ENCODE measurements at places on chromosomes 4 and X.

DNA sequence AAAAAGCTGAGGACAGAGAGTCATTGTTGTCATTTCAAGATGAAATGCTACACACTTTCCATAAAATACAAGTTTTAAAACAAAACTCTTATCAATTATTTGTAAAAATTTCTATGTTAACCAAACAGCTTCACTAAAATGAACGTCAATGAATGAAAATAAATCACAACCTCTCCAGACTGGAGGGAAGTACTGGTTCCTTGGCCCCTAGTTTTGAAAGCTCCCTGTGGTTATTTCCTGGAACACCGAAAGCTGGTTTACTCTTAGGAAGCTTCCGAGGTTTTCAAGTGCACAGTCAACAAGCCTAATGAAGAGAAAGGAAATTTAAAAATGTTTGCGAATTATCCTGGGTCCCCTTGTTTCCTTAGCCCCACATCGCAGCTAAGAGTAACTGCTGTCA, 191.1 kb upstream of the TTC29 start:
- no peak for DNase-seq

DNA sequence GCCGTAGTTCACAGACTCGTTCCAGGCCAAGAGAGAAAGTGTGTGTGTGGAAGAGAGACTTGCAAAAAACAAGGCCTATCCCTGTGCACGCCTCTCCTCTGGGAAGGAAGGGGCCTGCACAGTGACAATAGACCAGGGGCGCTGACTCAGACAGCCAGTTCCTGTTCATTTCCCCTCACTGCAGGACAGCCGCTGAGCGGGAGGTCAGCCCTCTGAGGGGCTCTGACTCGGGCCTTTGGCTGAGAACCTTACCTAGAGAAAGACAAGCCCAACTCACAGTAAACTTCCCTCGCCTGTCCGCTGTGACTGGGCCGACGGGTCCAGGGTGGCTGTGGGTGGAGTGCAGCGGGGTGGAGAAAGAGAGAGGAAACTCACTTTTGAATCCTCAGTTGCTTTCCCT, 52.1 kb downstream of the RTL5 start:
- DNase-seq: no peak

GRCh38 chrX:14084466-14084865, 54.8 kb upstream of the GEMIN8 start:
- DNase-seq: no peak

DNA sequence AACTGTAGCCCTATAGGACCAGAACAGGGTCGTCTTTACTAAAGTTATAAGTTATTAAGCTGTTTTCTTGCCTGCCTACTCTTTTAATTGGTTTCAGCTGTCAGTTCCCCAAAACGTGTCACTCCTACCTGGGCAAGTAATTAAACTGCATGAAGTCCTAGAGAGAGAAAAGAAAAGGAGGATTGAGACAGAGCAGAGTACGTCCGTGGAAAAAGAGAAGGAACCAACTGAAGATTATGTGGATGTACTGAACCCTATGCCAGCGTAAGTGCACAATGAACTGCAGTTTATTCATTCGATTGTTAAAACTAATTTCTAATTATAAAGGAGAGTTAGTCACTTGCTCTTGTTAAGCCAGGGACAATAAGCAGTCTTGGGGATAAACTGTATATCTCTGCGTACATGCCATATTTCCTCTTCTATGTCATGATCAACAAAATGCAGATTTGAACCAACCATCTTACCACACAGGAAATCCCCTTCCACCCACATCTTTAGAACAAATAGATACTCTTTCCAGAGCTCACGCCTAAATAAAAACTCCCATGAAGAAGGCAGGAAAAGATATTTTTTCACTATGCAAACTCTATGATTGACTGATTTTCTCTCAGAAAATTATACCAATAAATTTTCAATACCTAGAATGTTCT, 22.8 kb downstream of the STAP1 start:
- DNase-seq: no peak

- DNase-seq: no peak
Measured at GRCh38 chr4:7435471-7436061, 836 bp upstream of the PSAPL1 start.

- DNase-seq: no peak
Measured at GRCh38 chrX:119552508-119552907, 12.7 kb downstream of the STEEP1 start.

GRCh38 chr4:143623896-143624295, 76.6 kb downstream of the FREM3 start:
- DNase-seq: no peak

DNA sequence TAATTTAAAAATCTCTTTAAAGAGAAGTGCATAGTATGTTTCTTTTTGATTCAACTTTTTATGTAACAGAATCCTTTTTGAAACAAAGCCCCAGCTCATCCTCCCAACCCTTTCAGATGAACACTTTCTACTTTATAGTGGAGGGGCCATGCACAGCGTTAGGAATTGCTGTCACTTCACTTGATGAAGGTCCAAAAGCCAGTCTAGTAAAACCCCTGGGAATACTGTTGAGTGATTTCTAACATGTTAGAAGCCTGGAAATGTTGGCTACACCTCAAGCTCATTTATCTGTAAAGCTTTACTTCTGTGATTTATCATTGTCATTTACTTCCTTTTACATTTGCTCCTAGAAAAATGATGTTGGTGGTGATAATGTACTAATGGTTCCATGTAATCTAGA, 1608.9 kb upstream of the TENM3 start:
- DNase-seq: no peak

- no peak for DNase-seq
Measured at GRCh38 chr4:48898733-48899431, 7.7 kb downstream of the OCIAD2 start.

DNA sequence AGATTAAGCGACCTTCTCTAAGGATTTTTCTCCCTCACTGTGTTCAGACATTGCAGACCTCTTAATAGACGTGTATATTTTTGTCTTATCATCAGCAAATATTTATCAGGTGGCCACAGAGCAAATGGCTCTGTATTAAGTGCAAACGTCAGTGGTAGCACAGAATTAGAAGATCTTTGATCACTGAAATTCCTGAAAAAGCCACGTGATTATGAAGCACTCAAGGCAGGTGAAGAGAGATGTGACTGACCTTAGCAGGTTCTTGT, 105.9 kb upstream of the TBC1D9 start:
- no peak for DNase-seq

GRCh38 chr4:89072921-89073320, 15.9 kb upstream of the FAM13A start:
- no peak for DNase-seq

DNA sequence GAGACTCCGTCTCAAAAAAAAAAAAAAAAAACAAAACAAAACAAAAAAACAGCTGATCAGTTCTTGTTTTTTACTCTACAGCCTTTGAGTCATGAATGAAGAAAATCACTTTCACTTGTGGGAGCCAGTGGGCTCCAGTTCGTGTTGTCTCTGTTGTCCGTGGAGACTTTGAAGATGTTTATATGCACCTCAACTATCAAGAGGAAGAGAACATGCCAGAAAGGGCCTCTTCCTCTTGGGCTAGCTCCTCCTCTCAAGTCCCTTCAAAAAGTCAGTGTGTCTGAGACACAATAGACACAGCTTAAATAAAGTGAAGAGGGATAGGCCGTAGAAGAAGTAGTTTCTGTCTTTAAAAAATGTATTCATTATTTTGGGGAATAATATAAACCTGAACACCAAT, 182.7 kb downstream of the KDR start:
- DNase-seq: no peak

DNA sequence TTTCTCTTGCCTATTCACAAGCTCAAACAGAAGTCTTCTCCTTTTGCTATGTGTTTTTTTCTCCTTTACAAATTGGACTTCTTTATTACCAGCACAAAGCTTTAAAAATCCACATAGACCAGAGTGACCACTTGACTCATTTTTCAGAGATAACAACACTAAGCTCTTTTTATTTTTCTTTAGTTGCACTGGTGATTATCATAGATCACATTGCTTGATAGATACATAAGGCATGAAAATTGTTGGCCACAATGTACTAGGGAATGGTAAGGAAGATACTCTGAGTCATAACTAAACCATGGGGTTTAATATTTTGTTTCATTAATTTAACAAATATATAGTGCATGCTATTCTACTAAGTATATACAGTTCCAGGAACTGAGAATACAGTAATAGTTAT, 159.0 kb downstream of the GASK1B start:
- no peak for DNase-seq

DNA sequence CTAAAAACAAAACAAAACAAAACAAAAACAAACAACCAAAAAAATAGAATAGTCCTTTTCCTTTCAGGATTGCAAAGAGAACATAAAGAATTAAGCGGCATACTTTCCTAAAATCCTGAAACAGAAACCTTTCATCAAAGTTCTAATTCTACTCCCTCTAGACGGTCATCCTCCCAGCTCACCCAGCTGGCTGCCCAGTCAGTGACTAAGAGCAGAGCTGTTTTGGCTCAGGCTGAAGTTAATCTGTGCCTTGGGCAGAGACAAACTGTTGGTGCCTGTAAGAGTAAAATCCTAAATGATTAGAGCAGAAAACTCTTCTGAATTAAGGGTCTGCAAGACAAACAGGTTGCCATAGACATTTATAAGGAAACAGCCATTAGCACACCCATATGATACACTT, 17.6 kb upstream of the WAS start:
- no peak for DNase-seq

DNA sequence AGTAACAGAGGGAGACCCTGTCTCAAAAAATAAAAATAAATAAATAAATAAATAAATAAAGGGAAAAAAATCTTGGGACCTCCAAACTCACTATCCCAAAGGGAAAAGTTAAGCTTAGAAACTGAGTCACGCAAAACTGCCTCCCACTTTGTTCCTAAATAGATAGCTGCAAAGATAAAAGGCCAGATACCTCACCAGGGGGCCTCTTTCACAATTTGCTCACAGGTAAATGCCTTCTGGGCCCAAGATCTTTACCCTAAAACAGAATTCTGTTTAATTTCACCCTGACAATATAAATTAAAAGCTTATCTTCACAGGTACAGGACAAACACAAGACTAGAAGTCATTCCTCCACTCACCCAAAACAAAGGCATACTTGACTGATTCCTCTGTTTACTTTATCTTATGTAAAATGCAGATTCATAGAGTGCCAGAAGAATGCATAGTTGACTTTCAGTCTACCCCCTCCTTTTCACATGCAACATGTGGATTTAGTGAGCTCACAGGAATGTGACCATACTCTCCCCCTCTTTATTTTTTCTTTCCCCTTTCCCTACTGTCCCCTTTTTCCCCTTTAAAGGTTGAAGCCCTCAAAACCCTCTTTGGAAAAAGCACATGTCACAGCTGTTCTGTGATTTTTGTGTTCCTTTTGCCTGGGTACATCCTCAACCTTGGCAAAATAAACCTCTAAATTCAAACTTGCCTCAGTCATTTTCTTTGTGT, 23.4 kb downstream of the ELF2 start:
- no peak for DNase-seq

GRCh38 chr4:155908187-155909139, 5.0 kb downstream of the TDO2 start:
- no peak for DNase-seq

DNA sequence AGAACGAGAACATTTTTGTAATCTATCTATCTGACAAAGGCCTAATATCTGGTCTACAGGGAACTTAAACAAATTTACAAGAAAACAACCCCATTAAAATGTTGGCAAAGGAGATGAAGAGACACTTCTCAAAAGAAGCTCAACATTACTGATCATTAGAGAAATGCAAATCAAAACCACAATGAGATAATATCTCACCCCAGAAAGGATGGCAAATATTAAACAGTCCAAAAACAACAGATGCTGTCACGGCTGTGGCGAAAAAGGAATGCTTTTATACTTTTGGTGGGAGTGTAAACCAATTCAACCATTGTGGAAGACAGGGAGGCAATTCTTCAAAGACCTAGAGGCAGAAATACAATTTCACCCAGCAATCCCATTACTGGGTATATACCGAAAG, 2284.8 kb downstream of the ARAP2 start:
- no peak for DNase-seq

GRCh38 chrX:103376979-103377324, 614 bp downstream of the BEX3 start:
- DNase-seq: no peak

DNA sequence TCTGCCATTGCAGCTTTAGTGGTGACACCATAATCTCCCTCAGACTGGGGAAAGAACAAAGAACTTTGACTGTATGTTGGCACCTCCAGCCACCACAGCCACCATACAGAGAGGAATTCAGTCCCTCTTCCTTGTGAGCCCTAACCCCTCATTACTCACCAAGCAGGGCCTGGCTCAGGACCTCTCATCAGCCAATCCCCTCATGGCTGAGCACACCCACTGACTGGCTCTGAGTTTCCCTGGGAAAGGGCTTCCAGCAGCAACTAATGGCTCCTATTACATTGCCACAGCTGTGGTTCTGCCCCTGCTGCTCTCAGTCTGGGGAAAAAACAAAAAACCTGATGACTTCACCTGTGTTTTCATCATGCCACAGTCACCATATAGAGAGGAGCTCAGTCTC, 1482.6 kb downstream of the FAM133A start:
- no peak for DNase-seq

DNA sequence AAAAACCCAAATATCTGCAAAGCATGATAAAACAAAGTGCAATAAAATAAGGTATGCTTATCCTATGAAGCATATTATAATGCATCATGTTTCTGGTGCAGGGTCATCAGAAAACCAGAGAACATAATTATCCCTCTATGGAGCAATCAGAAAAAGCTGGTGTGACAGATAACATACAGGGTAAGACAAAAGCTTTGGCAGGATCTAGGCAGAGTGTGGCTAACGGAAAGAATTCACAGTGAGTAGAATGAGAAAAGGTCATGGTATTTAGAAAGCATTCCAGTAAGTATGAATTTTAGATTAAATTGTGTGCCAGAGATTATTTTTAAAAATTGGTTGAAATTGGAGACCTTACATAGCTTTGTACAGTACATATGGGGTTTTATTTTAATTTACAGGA, 29.0 kb upstream of the UGT2B4 start:
- no peak for DNase-seq

GRCh38 chrX:6071731-6072130, 156.9 kb downstream of the NLGN4X start:
- DNase-seq: no peak

- DNase-seq: no peak
Measured at GRCh38 chrX:50456712-50457484, 13.7 kb downstream of the DGKK start.

DNA sequence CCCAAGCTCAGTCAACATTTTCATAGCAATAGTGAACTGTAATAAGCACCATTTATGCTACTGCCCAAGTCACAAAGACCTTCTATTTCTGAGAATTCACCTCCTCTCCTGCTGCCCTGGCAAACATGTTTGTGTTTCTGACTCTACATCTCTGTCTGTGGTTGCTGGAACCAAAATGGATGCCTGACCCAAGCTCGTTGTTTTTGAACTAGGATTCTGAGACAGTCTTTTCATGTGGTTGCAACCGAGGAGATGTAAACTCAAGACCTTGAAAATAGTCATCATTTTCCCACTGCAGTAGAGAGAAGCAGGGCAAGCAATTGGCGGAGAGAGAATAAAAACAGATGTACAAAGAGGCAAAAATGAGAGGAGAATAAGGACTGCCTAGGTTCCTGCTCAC, 160.2 kb downstream of the RAB28 start:
- no peak for DNase-seq

GRCh38 chrX:117839544-117839943, 277.1 kb downstream of the KLHL13 start:
- DNase-seq: no peak

GRCh38 chr4:64781737-64782326, 372.6 kb upstream of the TECRL start:
- no peak for DNase-seq

All from stimulated activated CD4-positive, alpha-beta T cell treated with anti-CD3 and anti-CD28 coated beads, Interleukin-4, amount 100 ng/mL, for 4 hours (primary cell).